Pancreas (tissue), 10 donors: ENCODE measurements at places on chromosomes 5 and 9. TPM values are rescaled to one million over a fixed set of nuclear protein-coding genes. Genes with fewer than 3 reads are reported as not detected.

- H3K4me1 ChIP-seq = peaks cover 8% of the 10 kb centered on the region
- DNase-seq = no peak
- H3K4me3 ChIP-seq = no peak overlapping the region
- no peaks in the 10 kb centered on the region for H3K36me3 ChIP-seq
- no peak overlapping the region for H3K27ac ChIP-seq
- no peaks in the 10 kb centered on the region for H3K27me3 ChIP-seq
These were observed 54.9 kb downstream of the SLC44A1 start for GRCh38 chr9:105299190-105299854.

DNA sequence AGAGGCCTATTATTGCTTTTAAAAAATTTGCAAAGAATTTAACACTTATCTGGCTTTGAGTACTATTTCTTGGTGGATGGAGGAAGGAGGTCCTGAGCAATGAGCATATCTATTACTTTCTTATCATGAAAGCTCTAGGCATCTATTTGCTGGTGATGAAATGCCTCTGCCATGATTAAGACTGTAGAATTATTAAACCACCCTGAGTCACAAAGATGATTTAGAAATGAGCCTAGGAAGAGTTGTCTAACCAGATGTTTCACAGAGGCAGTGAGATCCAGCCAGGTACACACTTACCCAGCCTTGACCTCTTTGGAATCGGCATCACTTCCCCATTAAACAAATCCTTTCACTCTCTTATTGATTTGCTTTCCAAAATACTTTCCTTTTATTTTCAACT lies 304.4 kb upstream of the KIF2A start:
- DNase-seq = no peak
- no peak overlapping the region for H3K27ac ChIP-seq
- H3K4me1 ChIP-seq = no peaks in the 10 kb centered on the region
- no peaks in the 10 kb centered on the region for H3K27me3 ChIP-seq
- H3K36me3 ChIP-seq = no peaks in the 10 kb centered on the region
- no peak overlapping the region for H3K4me3 ChIP-seq

ENTREP1 gene
- 2.8 TPM for total RNA-seq

USP20 gene
- total RNA-seq = 14.1 TPM

SLC4A9 gene
- not detected for total RNA-seq

GRCh38 chr5:104019956-104020355 lies 457.4 kb upstream of the NUDT12 start:
- no peak overlapping the region for H3K27ac ChIP-seq
- H3K36me3 ChIP-seq = no peaks in the 10 kb centered on the region
- no peaks in the 10 kb centered on the region for H3K27me3 ChIP-seq

STK32A gene
- total RNA-seq = 3.2 TPM

- no peak overlapping the region for H3K4me3 ChIP-seq
- peaks cover 13% of the 10 kb centered on the region for H3K4me1 ChIP-seq
These were observed 19.2 kb downstream of the DAPK1 start for GRCh38 chr9:87516926-87517290.

GRCh38 chr9:137691646-137692351 lies 73.0 kb downstream of the EHMT1 start:
- H3K27me3 ChIP-seq = no peaks in the 10 kb centered on the region
- H3K27ac ChIP-seq = no peak overlapping the region
- no peaks in the 10 kb centered on the region for H3K36me3 ChIP-seq
- H3K4me3 ChIP-seq = no peak overlapping the region
- DNase-seq = no peak

DNA sequence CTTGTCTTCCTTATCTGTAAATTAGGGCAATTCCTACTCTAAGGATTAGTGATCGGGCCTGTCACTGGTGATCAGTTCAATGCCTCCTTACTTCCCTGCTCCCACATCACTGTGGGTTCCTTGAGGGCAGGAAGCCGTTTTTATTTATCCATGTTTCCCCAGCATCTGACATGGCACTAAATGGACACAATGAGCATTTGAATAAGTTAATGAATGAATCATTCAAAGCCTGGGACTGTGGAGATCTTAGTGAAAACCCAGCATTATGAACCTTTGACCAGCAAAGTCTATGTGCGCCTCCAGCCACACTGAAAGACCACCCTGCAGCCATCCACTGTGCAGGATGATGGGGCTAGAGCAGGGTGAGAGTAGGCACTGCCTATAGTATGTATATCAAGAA lies 11.6 kb downstream of the COL15A1 start:
- no peak overlapping the region for H3K4me3 ChIP-seq
- no peak for DNase-seq
- no peaks in the 10 kb centered on the region for H3K36me3 ChIP-seq
- H3K27ac ChIP-seq = no peak overlapping the region
- no peaks in the 10 kb centered on the region for H3K4me1 ChIP-seq
- no peaks in the 10 kb centered on the region for H3K27me3 ChIP-seq
